ENCODE measurements at places on chromosomes 7 and 10.

- no peak for DNase-seq
Observed at GRCh38 chr7:121026159-121026558, 37.6 kb downstream of the CPED1 start.

DNA sequence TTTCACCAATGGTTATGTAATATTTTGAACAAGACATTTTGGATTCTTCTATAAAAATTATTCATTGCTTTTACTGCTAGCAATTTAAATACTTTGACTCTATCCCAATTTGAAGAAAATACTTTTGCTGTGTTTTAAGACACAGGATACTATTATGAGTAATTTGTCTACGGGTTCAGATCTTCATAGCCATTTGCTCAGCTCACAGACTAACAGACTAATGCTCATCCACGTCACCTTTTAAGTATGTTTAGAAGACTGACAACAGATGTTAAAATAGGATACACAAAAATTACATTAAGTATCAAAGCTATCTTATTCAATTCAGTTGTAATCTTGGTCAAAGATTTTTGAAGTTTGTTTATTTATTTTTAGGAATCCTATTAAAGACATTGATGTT lies 251.3 kb upstream of the CHRM2 start:
- DNase-seq = no peak

GRCh38 chr10:12768156-12769100 lies 233.1 kb downstream of the CCDC3 start:
- DNase-seq = no peak

DNA sequence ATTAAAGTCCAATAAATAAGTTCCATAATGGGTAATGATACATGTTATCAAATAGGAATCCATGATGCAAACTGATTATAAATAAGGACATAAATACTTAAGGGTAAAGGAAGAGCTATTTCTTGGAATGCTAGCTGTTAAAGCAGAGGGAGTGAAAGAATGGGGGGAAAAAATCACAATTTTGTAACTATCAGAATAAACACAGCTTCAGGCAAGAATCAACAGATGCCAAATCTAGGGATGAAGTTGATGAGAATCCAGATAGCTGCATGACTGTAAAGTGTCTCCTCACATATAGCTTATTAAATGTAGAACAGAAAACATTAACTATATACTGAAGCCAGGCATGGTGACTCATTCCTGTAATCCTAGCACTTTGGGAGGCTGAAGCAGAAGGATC lies 4.9 kb downstream of the IPMK start:
- DNase-seq = no peak

GRCh38 chr10:130244031-130244927 lies 108.1 kb downstream of the GLRX3 start:
- DNase-seq = peak; percentile 26

DNA sequence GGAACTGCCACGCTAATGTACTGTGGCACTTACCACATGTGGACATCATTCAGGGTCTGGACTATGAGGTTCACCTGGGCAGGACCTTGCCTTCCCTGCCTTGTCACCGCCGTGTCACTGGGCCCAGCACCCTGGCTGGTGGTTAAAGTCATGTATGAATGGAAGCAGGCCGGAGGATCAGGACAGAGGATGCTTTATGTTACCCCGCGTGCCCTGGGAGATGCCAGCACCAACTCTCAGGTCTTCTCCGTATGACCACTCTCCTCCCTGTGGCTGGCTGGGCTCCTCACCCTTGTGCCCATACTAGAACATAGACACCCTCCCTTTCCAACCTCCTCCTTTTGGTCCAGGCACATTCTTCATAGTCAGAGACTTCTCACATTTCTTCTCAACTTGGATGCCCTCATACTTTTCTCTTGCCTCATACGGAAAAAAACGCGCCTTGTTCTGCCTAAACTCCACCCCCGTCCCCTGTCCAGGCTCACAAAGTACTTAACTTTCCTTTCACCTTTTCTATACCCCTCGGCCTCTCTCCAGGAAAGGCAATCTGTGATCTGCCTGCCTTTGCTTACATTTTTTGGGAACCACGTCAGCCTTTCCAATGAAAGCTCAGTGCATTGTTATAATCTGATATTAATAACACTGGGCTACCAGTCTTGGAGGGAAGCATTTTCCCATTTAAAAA lies 240.0 kb downstream of the TEX36 start:
- no peak for DNase-seq

GRCh38 chr7:23062452-23062851 lies 43.1 kb upstream of the KLHL7 start:
- DNase-seq = peak; percentile 69

DNA sequence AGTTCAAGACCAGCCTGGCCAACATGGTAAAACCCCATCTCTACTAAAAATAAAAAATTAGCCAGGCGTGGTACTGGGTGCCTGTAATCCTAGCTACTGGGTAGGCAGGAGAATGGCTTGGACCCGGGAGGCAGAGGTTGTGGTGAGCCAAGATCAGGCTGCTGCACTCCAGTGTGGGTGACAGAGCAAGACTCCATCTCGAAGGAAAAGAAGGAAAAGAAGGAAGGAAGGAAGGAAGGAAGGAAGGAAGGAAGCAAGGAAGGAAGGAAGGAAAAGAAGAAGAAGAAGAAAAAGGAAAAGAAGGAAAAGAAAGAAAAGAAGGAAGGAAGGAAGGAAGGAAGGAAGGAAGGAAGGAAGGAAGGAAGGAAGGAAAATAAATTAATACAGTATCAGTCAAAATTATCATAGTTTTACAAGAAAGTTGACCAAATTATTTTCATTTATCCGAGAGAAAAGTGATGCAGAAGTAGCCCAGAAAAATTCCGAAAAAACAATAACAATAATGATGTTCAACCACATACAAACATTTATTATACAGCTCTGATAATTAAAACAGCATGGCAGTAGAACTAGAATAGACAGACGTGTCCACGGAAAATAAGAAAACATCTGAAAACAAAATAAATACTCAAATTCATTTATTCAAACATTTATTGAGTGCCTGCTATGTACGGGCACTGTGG lies 292.4 kb upstream of the MKLN1 start:
- DNase-seq = no peak

DNA sequence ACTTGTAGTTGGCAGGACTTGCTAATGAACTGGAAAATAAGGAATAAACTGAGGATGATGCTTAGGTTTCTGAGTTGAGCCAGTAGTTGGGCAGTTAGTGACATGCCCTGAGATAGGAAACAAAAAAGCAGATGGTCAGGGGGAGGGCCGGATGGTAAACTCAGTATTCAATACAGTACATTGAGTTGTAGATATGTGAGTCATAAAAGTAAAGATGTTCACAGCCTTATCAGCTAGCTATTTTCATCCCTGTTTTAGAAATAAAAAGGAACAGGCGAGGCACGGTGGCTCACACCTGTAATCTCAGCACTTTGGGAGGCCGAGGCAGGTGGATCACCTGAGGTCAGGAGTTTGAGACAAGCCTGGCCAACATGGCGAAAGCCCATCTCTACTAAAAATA lies 22.2 kb upstream of the NRBF2 start:
- DNase-seq = no peak

DNA sequence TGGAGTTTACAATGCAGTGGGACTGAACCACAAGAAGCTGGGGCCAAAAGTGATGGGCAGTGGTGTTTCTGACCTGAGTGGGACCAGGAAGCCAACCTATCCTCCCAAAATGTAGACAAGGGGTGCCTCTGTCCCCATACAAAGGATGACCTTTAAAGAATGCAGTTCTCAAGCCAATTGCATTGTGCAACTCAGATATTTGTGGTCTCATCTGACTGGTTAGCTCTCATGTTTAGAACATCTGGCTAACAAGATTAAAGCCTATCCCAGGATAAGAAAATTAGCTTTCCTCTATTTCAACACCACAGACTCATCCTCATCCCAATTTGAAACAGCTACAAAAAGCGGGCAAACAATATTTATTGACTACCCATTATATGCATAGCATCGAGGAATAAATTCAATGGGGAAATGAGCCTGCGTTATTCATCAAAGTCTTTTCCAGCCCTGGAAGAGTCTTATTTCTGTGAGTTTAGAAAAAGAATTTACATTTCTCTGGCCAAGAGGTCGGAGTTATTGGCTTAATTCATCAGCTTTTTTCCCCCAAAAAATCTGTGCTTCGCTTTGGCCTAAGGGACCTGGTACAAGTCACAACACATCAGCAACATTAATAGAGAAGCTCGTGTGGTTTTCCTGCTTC lies 26.7 kb downstream of the ELMO1 start:
- no peak for DNase-seq

- DNase-seq = no peak
Observed at GRCh38 chr10:9712393-9712792, 1305.3 kb upstream of the CELF2 start.

- no peak for DNase-seq
Observed at GRCh38 chr10:68315582-68315981, 16.3 kb upstream of the HNRNPH3 start.

DNA sequence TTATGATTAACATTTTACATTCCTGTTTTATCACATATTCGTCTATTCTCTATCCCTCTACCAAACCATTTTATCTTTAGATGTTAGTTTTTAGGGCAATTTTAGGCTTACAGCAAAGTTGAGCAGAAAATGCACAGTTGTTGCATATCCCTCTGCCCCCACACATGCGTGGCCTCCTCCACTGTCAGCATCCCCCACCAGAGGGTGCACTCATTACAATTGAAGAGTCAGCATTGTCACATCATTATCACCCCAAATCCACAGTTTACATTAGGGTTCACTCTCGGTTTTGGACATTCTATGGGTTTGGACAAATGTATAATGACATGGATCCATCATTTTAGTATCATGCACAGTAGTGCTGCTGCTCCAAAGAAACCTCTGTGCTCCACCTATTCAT lies 86.4 kb downstream of the WDR37 start:
- peak; percentile 54 for DNase-seq

GRCh38 chr7:30970594-30971094 lies 6.9 kb downstream of the GHRHR start:
- DNase-seq = no peak

DNA sequence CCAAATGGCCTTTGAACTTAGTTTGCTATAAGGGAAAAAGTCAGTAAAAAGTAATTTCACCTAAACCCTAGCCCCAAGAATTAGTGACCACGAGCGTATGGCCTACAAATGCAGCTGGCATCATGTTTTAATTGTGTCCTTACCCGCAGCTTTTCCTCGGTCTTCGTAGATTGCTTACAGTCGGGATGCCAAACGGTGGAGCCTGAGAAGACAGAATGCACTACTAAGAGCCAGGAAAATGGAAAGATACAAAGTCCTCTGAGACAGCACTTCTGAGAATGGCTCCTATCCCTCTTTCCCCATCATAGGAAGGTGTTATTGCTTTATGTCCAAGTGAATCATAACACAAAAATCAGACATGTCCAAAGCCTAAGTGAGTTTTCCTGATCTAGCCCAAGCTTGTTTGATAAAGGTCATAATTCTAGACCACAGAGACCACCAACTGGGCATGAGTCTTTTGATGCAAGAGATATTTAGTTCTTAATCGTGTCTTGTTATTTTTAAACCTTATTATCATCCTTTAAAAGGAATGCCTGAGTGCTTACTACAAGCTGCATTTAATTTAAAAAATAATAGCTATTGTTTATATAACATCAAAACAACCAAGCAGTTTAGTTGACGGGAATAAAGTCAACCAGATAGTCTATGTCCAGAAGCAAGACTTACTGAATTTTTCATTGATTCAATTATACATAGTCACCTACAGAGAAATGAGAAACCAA lies 83.7 kb upstream of the AFAP1L2 start:
- DNase-seq = no peak

DNA sequence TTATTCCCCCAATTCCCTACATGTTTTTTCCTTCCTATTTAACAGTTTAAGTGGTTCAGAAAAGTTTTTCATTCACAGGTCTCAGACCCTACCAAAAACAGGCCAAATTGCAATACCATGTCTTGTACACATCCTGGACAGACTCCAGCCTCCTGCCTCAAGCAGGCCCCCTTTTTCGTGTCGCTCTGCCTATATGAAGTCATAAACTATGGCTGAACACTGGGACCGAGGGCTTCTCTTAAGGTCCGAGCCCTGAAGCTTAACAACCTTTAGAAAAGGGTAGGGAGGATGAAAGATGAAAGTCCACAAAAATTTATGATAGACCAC lies 1.4 kb downstream of the FBXW4 start:
- no peak for DNase-seq

- DNase-seq = no peak
Observed at GRCh38 chr10:21238717-21239116, 286.8 kb downstream of the SKIDA1 start.

DNA sequence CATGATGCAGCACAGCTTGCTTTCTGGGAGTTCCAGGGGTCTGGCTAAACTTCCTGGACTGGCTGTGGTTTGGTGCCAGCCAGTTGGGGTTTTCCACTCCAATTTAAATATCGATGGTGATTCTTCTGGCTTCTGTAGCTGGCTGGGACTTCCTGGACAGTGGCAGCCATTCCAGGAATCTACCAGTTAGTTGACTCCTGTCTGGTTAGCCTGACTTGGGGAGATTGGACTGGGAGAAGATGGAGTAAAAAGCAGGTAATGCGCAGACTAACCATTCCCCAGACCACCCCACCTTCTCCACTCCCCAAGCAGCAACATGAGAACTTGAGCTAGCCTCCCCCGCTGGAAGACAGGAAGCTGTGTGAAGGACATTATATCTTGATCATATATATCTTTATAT lies 6.3 kb upstream of the PIP4K2A start:
- no peak for DNase-seq
